ENCODE measurements at places on chromosomes 2 and 18.

DNA sequence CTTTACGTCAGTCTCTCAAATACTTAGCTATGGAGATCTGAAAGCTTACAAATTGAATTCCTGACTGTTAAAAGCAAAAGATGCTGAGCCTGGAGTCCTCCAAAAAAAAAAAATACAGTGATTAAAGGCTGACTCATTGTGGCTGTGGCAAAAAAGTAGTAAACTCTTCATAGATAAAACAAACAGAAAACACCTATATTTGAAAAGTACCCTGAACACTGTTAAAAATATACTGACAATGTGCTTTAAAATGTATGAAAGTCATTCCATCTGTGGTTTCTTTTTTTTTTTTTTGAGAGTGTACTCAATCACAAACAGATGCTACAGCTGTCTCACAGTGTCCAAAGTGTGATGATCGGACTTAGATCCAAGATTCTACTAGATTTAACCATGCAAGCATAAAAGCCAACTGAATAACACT is 267.6 kb upstream of the CYP26B1 start:
- no peak for DNase-seq

GRCh38 chr2:85861180-85861579 is 27.6 kb downstream of the ST3GAL5 start:
- DNase-seq = no peak

GRCh38 chr2:237404413-237404812 is 9.6 kb downstream of the COL6A3 start:
- no peak for DNase-seq

DNA sequence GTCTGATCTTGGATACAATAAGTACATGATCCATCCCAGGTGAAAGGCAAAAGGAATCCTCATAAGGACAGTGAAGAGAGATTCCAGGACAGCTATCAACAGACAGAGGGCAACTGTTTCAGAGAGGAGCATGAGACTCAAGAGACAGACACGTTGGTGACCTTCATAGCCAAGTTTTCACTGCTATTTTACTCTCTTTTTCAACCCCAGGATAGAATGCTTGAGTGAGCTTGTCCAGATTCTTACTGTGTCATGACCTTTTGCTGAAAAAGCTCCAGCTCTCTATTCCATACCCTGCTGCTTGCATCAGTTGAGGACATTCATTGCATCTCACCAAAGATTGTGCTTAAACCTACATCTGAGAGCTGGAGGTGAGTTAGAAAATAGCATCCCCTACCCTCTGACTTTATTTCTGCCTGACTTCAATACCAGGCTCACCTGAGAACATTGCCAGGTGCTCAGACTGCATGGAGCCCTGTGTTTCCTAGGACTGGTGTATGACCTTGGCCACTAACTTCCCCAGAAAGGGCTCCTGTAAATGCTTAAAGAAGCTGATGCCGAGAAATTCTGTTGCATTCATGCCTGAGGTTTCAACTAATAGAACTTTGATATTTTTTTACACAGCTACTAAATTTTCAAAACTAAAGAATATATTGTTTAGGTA is 70.4 kb upstream of the TMEM17 start:
- no peak for DNase-seq

Data from T-cell (primary cell).